Stimulated activated CD4-positive, alpha-beta T cell treated with anti-CD3 and anti-CD28 coated beads, Interleukin-15, amount 100 ng/mL, for 24 hours (primary cell): ENCODE measurements at places on chromosomes 7 and 10.

DNA sequence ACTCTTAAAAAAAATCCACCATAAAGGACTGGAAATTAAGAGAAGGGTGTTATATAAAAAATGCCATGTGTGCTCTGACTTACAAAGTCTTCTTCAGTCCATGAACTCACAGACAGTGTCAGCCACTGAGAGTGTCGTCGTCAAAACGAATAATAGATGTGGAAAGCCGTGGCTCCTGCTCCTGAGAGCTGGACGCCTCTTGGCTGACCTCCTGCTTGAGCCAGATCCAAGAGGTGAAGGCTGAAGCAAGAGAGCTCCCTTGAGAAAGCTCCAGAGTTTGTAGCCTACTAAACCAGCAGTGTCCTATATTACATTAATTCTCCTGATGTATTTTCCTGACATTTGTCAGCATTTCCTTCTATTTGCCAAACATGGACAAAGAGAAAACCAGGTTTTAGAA is 234.3 kb upstream of the C7orf33 start:
- no peak for DNase-seq

DNA sequence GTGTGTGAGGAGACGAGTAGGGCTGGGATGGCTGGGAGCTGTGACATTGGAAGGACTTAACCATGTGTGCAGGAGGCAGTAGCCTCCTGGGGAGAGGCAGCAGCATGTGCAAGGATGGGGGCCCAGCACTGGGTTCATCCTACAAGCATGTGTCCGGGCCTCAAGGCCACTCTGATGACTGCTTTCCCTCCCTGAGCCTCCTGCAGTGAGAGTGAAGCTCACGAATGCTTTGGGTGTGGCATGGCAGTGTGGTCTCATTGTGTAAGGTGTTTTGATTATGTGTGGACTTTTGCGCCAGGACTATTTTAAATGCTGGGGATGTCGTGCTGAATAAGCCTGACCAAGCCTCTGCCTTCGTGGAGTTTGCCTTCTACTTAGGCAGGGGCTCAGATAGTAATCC is 122.0 kb upstream of the INSYN2A start:
- no peak for DNase-seq

DNA sequence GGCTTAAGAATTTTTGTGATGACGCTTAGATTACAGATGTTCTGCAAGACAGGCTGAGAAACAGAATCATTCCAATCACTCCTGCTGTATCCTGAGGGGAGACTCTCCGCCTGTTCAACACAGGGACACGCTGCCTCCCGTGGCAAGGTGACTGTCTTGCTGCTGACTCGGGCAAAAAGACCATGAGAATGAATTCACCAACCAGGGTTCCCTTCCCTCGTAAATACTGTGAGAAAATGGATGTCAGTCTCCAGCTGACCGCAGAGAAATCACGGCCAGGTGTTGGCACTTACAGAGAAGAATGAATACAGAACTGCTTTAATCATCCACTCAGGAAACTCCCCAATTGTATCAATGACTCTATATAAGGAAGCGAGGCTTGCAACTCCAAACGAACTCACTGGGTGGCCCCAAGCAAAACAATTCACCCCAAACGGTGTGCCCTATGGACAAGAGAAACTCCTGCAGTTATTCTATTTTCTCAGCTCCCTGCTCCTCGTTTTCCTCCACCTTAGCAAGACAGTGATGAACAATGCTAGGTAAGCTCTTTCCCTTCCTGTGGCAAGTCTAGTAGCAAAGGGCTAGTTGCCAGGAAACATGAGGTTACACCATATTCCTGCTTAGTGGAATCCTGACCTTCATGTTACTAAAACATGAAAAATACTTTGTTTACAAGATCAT is 22.8 kb downstream of the GNA12 start:
- DNase-seq, result no peak

- DNase-seq, result peak; percentile 64
Observed at GRCh38 chr10:132397671-132398565, 918 bp downstream of the PWWP2B start.

DNA sequence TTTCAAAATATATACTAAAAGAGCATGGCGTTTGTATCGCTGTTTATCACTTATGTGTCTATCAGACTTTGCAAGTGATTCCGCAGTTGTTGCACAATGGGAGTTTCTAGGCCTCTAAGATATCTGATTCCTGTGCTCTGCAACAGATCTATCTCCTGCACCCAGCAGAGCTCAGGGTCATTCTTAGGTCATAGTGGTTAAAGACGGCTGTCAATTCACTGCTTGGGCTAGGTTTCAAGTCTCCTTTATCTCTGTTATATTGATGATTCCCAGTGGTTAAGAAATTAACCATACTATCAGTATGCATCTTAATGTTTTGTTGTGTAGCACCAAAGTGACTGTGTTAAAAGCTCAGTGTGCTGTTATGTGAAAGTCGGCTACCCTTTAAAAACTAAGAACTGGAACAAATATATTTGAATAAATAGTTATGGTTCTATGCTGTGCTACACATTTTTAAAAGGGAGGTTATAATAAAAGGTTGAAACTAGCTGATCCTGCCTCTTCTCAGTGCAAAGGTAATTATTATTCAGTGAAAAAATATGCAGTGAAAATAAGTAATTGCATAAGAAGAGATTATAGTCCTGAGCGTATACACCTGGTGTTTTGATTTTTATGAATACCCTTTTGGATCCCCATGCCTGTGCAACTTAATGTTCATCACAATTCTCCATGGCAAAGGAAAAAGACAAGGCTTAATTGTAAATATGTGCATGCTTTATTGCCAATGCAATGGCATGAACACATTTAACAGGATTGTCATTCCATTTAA is 24.0 kb downstream of the HOXA1 start:
- DNase-seq, result no peak

- no peak for DNase-seq
Observed at GRCh38 chr7:14973712-14974428, 71.3 kb upstream of the DGKB start.

DNA sequence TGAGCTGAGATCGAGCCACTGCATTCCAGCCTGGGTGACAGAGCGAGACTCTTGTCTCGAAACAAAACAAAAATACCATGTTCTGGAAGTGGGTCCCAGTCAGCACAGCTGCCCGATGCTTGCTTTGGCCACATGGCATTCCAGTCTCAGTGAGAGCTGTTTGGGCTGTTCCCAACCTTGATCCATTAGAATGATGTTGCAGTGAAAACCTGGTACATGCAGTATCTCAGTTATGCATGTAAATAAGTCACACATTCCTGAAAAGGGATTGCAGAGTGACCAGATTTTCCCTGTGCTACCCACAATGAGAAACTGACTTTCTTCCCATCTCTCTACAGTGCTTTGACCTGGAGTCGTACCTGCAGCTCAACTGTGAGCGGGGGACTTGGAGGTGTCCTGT is 15.4 kb downstream of the ZMIZ2 start:
- no peak for DNase-seq
